ENCODE measurements at places on chromosomes 2 and 18.

GRCh38 chr2:166376873-166377272 is 1.1 kb upstream of the SCN9A start:
- DNase-seq, result no peak

DNA sequence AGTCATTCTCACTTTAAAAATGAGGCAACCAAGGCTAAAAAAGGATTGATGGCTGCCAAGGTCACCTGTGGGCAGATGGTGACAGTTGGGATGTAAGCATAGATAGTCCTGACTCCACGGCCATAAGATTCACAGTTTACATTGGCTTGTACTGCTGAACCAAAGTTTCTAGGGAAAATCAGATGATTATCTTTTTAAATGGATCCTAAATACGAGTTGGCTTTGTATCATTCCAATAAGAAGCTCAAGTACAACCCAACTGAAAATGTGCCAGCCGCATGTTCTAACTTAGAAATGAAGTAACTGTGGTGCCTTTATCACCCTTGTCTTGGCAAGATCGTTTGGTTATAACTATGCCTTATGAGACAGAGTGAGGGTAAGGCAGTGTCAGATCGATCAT is 27.6 kb downstream of the HK2 start:
- DNase-seq, result no peak

DNA sequence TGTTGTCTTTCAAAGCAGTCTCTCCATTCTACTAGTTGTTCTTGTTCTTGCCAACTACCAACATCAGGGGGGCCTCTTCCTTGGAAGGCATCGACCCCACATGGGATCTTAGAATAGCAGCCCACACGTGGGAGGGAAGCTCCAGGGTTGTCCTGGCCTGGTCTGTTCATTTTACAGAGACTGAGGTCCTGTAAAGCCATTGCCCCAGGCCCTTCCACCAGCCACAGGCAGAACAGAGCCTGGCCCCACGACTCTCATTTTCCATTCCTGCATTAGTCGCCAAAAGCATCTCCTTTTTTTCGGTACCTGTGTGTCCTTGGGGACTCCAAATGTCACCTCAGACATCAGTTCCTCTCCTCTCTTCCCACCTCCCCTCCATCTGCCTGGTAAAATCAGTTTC is 28.0 kb downstream of the CNGA3 start:
- DNase-seq, result no peak

DNA sequence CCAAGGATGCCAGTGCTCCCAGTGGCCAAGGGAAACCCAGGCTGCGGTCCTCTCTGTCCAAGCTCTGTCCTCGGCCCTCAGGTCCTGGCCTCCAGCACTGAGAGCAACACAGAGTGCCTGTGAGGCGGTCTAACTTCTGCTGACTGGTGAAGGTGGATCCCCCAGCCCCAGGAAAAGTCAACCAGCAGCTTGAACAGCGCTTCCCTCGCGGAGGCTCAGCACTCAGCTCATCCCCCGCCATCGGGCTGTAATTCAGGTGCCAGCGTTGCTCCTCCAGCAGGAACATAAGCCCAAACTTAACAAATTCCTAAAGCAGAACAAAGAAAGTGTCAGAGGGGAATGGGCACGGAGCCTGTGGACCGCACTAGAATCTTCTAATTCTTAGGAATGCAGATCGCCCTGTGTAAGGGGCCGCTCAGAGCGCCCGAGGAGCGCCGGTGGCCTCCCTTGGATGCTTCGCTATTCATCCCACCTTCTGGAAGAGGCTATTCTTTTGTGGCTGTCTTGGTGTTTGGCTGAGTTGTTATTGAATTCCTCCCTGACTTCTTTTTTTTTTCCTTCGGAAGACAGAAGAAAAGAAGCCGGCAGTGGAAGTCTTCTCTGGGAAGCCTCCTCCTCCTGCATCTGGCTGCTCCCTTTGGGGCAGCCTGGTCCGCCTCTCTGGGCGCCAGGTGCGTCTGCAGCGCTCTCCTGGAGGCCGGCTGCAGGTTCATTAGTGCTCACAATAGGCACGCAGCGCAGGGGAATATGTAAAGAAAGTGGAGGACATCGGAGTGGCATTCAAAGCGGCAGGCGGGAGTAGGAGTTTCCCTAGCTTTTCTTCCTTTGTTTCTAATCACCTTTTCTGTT is 905.6 kb downstream of the TSN start:
- no peak for DNase-seq

DNA sequence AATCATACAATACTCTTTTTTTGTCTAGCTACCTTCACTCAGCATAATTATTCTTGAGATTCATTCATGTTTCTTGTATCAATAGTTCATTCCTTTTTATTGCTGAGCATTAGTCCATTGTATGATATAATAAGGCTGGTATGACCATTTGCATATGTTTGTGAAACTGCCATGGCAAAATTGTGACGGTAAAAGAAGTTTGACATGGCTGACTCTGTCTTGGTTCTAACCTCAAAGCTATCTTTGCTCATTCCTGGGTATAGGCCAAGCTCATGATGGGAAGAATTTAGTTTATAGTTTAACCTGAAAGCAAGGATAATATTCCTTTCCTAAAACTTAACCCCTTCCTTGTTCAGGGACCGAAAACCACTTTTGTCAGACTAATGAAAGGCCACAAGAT is 46.4 kb downstream of the COMMD1 start:
- no peak for DNase-seq

GRCh38 chr2:25302758-25303375 is 38.9 kb downstream of the DNMT3A start:
- no peak for DNase-seq

DNA sequence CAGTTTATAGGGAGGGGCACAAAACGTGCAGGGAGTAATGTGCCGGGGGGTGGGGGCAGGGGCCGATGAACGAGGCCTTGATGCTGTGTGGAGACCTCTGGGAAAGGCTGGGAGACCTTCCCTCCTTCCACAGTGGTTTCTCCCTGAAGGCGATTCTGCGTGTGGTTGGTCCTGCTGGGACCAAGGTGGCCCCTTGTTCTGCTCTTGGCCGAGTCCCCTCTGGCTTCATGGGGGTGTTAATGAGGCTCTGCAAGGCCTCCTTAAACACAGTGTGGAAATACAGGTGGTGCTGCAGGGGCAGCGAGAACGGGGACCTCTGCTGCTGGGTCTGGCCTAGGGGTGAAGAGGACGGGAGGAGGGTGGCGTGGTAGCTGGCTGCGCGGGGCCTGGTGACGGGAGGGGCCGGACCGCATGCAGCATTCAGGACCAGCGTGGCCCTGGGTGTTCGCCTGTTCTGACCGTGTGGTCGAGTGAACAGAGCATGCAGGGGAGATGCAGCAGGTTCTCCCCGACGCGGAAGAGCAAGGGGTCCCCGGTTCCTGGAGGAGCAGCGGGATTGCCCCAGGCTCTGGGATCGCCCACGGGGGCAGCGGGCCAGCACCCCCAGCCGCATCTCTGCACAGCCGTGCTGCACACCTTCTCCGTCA is 42.1 kb upstream of the KCNG2 start:
- DNase-seq, result no peak

- DNase-seq, result no peak
These were observed 72.7 kb upstream of the STON1 start for GRCh38 chr2:48457227-48457626.

DNA sequence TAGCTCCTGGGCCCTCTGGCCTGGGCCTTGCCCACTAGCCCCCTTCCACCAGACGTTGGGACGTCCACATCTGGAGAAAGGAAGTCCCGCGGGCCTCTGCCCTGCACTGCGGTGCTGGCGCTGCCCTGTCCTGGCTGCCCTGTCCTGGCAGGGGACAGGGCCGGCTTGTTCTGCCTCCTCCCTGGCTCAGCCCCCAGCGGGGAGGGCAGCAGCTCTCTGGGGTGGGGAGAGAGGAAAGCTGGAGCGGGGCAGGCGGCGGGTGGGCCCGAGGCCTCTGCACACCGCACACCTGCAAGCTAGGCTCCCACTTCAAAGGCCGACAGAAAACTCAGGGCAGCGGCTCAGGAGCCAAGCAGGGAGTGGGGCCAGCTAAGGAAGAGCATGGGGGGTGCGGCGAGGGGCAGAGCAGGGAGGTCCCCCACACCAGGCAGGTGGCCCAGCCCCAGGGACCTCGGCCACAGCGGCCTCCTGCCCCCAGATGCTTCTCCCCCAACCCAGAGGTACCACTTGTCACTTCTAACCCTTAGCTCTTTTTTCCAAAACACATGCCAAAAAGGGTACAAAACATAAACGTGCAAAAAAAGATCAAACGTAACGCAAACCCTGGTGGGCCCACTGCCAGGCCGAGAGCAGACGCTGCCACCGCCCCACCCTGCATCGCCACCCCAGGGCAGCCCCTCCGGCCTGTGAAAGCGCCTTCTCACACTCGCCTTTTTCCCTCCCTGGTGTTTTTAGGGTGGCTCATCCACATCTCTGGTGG is 13.5 kb downstream of the SNED1 start:
- no peak for DNase-seq

DNA sequence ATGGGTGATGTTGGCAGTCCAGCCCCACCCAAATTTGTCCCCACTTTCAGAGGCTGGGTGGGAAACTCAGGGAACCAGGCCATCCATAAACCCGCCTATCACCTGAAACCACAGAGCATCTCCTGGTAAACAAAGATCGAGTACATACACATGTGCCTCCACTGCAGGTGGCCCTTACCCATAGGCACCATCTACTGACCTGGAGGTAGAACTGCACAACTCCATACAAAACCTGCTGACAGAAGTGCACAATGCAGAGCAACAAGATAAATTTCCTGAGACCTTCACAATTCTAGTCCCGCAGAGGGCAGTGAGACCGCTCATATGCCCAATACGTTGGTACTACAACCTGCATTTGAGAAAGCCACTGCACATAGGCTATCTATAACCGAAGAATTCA is 856.3 kb downstream of the SUCLG1 start:
- no peak for DNase-seq

DNA sequence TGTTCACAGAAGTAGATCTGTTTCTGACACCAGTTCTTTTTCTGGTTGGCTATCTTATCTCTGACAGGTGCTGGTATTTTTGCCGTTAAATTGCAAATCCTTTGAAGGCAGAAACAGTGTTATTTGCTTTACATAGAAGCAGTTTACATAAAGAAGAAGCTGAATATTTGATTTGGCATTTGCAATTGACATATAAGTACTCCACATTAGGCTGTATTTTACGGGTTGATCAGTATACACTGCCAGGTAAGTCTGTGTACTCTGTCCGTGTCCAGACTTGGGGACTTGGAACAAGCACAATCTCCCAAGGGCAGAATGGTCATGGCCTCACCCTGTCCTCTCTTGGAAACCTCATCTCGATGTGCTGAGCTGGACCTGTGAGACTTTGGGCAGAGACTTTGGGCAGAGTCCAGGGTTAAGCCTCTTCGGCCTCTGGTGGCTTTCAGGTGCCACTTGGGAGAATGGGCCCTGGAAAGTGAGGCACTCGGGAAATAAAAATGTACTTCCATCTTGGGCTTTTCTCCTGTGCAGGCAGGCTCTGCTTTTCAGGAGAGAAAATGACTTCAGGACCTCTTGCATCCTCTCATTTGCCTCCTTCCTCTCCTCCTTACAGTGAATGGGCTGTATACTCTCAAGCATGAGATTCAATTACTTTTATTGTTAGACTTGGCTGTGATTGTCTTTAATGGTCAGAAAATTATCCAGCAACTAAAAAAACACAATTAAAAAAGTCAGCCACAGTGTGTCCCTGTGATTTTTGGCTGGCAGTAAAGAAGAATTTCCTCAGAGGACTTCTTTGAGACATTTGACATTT is 108.5 kb downstream of the RAPGEF4 start:
- DNase-seq, result no peak
